Activated CD4-positive, alpha-beta T cell treated with anti-CD3 and anti-CD28 coated beads, Interleukin-10, Interleukin-2, amounts not matched to agents 100 ng/mL and 50 ng/mL, durations not matched to agents 16 hours and 8 hours (primary cell): ENCODE measurements at places on chromosomes 5 and 9.
A peak's percentile ranks its signal among the peaks of the same experiment; 100 is the strongest.

GRCh38 chr9:18330401-18331309 lies 143.3 kb upstream of the ADAMTSL1 start:
- DNase-seq, result no peak

DNA sequence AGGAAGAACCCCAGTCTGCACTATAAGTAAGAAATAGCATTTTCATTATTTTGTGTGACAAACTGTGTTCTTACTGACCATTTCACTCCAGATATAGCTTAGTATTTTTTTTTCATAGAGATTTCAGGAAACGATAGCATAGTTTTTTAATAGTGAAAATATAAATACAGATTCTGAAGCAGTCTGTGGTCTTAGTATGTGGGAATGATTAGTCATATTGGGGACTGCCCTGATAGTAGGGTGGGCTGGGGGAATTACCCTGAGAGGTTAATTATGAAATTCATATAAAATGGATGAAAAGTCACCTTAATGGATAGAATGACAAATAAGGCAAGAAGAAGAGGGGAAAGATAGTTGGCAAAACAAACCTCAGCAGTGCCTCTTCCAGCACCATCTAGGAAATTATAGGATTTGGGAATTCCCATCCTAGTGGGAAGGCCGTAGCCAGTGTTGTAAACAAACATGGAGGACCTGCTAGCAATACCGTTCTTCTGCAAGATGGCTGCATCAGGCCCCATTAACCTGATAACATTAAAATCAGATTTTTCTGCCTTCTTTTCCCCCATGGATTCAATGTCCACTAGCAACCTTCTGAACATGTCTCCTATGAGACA lies 23.7 kb upstream of the NR3C1 start:
- DNase-seq, result peak; percentile 39

GRCh38 chr5:148465381-148466235 lies 81.8 kb downstream of the FBXO38 start:
- DNase-seq, result no peak

- no peak for DNase-seq
Measured at GRCh38 chr9:6149315-6149714, 66.3 kb upstream of the IL33 start.

- DNase-seq, result no peak
Measured at GRCh38 chr9:130478736-130479575, 34.2 kb downstream of the ASS1 start.

- DNase-seq, result peak; percentile 14
Measured at GRCh38 chr5:66810848-66811261, 214.7 kb downstream of the MAST4 start.

- no peak for DNase-seq
Measured at GRCh38 chr5:106185661-106186081, 1485.1 kb downstream of the EFNA5 start.

DNA sequence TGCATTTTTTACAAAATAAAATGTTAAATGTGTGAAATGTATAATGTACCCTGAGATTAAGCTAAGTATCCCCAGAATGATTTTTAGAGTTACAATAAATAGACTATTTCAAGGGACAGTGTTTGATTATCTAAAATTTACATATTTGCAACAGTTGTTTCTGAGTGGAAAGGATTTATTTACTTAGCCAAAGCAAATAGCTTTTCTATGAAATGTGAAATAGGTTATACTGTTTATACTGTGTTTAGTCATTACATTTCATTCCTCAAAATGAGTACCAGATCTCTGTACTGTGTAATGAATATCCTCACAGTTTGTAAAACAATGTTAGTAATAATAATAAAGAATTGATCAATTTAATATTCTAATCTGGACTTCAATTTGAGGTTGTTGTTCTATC lies 1019.0 kb downstream of the NR2F1-AS1 start:
- no peak for DNase-seq

DNA sequence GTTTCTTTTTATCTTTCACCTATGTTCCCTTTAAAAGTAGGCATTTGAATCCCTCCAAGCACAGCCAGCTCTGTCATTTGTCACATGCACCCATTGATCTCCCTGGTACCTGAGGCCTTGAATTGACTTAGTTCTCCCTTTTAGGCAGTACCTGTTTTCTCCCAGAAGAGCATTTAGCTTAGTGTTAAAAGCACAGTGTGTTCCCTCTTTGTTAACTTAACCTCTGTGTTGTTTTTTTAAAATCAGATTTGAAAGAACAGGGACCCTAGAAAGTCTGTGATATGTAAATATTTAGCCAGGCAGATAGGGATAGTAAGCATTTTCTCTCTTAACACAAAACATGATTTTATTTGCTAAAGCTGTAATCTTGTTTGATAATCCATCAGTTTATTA lies 113.8 kb upstream of the SPATA31D4 start:
- DNase-seq, result no peak

DNA sequence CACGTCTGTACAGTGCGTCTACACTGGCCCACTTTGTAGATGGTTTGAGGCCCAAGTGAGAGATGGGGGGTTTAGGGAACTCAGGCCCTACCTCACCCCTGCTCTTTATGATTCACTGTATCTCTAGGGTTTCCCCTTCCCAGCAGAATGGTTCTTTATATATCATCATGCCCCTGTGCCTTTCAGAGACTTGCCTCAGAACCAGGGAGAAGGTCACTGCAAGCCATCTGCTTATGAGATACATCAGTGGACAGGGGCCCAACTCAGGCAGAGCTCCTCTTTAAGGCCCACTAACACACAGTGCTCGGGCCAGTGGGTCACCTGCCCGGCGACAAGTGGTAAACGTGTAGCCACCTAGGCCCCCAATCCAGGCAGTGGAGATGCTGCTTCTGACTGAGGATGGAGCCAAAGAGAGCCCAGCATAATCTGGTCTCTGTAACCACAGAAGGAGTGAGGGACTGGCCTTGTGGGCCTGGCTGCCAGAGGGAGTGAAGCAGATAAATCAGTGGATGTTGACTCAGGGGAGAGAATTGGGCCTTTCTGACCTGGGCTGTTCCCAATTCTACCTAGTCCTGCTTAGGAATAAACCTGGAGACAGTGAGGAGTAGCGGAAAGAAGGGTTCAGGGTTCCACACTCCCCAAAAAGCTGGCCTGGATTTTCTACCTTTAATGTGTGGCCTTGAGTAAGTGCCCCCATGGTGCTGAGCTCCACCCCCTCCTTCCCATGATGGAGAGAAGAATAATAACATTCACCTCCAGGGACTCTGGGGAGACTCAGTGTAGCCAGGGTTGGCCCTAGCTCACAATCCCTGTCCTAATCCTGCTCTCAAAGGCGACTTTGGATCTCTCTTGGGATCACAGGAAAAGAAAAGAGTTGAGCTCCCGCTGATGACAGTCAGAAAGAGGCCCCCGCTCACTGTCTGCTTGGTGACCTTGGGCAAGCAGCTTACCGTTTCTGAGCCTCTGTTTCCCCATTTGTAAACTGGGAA lies 2.8 kb upstream of the DUSP1 start:
- DNase-seq, result no peak

GRCh38 chr5:136174021-136174659 lies 18.8 kb downstream of the SMIM32 start:
- peak; percentile 41 for DNase-seq

- no peak for DNase-seq
Measured at GRCh38 chr5:29197631-29198454, 1995.6 kb upstream of the CDH6 start.

- no peak for DNase-seq
Measured at GRCh38 chr9:89078860-89079259, 87.6 kb downstream of the S1PR3 start.

DNA sequence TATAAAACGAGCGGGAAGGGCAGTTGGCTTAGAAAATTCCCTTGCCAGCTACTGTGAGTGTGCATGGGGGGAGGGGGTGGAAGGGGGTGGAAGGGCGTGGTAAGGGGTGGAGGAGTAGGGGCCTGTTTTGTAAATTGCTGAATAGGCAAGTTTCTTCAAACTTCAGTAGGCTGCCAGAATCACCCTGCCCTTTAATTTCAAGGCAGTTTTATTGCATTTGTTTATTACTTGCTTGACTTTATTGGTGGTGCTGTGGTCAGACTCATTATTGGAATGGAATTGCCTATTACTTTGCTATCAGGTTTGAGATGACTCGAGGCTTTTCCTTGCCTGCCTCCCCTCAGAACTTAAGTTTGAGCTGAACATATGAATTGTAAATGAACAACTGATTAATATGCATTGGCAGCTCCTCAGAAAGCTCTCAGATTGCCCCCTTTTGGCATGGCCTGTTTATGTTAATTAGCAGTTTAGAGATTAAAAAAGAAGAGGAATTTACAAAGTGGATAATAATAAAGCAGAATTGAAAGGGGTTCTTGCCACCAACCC lies 76.0 kb downstream of the SEMA6A start:
- no peak for DNase-seq

GRCh38 chr9:70156729-70157128 lies 102.0 kb upstream of the SMC5 start:
- no peak for DNase-seq

DNA sequence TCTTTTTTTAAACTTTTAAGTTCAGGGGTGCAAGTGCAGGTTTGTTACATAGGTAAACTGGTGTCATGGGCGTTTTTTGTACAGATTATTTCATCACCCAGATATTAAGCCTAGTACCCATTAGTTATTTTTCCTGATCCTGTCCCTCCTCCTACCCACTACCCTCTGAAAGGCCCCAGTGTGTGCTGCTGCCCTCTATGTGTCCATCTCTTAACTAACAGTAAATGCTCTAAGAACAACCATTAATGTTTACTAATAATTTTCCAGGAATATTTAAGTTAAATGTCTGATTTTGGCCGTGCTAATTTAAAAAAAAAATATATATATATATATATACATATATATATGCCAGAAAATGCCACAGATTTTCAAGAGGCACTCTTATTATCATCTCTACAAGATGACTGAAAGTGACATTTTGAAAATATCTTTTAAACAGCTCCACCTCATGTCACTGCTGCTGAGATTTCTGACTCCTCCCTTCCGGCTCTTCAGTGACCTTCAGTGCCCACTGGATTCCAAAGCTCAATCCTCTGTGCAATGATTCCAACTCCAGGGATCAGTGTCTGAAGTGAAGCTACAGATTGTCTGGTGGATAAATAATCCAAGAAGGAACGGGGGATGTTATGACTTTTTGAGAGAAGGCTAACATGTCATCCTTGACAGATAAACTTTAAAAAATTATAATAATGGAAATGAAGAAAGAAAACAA lies 46.7 kb upstream of the HNRNPA0 start:
- no peak for DNase-seq

DNA sequence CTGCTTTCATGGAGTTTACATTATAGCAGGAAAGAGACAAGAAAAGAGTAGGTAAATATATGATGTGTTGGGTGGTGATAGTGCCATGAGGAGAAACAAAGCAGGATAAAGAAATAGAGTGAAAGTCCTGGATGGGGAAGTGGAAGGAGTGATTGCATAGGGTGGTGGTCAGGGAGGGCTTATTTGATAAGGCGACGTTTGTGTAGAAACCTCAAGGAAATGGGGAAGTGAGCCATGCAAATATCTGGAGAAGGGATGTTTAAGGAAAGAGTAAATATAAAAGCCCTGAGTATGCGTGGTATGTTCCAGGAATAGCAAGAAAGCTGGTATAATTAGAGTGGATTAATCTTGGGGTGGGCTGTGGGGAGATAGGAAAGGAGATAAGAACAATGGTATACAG lies 134.7 kb upstream of the SV2C start:
- no peak for DNase-seq

DNA sequence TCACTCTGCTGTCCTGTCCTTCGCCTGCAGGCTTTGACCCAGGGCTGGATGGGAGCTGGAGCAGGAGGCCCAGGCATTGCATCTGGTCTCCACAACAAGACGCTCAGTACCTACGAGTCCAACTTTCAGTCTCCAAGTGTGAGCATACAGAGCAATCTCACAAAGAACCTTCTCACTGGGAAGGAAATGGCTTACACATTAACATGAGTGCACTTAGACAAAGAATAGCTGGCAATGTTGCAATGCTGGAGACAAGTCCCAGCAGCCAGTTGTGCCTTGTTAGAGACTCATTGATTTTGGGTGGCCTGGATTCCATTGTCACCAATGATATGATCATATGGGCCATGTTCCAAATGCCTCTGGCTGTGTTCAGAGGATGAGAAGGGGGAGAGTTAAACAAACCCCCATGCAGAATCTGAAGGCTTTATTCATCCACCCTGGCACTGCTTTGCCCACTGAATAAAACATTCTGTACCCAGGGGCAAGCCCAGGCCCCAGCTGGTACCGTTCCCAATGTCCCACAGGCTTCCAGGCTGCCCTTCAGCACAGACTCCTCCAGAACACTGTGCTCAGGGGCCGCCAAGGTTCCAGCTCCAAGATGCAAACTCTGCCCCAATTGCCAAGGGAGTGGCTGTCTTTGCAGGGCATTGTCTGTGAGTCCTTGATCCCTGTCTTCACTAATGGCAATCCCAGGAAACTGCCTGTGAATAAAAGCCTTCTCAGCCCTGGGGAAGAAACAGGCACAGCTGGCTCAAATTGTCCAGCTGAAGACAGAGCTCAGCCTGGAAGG lies 185.5 kb downstream of the HSD17B3 start:
- no peak for DNase-seq

GRCh38 chr9:137682428-137683105 lies 63.8 kb downstream of the EHMT1 start:
- DNase-seq, result no peak
